ENCODE measurements at places on chromosomes 16 and 17.

DNA sequence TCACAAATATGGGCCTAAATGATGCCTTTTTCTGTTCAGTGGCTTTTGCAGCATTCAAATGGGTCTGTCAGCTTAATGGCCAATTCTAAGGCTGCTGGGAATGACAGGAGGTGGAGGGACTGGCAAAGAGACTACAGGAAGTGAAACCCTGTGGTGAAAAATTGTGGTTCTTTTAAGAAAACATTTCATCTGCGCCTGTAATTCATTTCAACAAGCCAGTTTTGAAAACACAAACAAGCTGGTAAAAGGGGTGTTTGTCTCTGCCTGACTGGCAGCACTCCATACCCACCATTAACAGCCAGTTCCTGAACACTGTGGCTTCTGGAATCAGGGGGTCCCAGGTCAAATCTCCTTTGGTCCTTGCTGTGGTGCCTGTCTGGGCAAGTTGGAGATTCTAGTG is 3.6 kb upstream of the KDM8 start:
- DNase-seq: peak; percentile 51

GRCh38 chr16:79099716-79100115 is 500.8 kb downstream of the MAF start:
- no peak for DNase-seq

DNA sequence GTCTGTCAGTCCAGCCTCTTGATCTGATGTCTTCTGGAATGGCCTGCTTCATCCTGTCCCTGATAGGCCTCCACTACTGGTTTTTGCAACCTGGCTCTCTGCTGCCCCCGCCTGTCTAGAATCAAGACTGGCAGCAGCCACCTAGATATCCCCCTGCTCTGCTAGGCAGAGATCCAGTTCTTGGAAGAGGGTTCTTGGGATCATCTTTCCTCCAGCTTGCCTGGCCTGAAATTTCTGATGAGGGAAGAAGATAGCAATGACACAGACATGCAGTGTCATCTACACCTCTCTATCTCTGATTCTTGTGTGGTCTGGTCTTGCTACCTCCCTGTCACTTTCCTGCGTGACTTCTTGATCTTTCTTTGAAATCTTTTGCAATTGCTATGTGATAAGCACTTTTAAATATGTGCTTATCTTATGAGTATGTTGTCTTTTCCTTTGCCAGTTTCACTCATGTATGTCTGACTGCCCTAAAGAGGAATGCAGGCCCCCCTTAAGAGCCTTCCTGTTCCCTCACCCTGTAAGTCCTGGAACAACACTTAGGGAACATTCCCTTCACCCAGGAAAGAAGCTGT is 20.3 kb upstream of the NFATC3 start:
- DNase-seq: peak; percentile 51

- DNase-seq: no peak
Measured at GRCh38 chr16:74101379-74102137, 195.1 kb upstream of the PSMD7 start.

DNA sequence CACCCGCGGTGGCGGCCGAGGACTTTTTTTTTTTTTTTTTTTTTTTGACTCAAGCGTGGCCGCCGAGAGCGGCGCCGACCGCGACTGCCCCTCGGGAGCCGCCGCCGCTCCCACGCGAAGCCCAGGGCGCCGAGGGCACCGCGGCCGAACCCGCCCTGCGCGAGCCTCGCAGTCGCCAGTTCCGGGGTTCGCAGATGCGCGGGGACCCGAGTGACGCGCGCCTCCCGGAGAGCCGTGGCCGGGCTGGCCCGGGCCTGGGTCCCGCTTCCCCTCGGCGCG is 1.1 kb downstream of the METRNL start:
- DNase-seq: no peak

DNA sequence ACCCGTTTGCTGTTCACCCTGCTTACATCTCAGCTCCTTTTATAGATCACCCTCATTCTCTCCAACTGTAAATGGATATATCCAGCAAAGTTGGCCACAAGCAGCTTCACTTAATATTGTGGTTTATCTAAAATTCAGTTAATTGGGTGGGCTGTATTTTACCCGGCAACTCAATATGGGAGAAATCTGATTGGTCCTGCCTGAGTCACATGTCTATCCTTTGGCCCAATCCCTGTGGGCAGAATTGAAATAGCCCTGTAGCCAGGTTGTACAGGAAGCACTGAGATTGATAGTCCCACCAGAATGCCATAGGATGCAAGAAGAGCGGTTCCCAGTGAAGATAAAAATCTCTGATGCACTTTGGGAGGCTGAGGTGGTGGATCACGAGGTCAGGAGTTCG is 73.2 kb downstream of the AIPL1 start:
- no peak for DNase-seq

DNA sequence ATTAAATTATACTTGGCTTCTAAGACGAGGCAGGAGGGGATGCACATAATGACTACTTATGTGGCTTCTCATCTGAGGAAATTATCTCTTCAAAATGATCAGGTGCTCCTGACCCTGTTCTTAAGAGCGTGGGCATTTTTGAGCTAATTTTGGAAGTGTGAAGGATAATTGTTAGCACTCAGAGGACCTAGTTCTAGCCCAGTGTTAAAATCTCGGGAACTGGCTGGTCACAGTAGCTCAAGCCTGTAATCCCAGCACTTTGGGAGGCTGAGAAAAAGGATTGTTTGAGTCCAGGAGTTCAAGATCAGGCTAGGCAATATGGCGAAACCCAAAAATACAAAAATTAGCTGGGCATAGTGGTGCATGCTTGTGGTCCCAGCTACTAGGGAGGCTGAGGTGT is 103.0 kb upstream of the DHX40 start:
- no peak for DNase-seq

GRCh38 chr17:8904686-8905085 is 37.2 kb upstream of the PIK3R6 start:
- DNase-seq: no peak

GRCh38 chr17:55155856-55156560 is 108.8 kb upstream of the HLF start:
- no peak for DNase-seq

- no peak for DNase-seq
Measured at GRCh38 chr17:80163336-80163735, 6.5 kb upstream of the CARD14 start.

- no peak for DNase-seq
Measured at GRCh38 chr17:737561-738113, 5.2 kb downstream of the TLCD3A start.

GRCh38 chr17:78879635-78880186 is 23.3 kb downstream of the CEP295NL start:
- peak; percentile 86 for DNase-seq

DNA sequence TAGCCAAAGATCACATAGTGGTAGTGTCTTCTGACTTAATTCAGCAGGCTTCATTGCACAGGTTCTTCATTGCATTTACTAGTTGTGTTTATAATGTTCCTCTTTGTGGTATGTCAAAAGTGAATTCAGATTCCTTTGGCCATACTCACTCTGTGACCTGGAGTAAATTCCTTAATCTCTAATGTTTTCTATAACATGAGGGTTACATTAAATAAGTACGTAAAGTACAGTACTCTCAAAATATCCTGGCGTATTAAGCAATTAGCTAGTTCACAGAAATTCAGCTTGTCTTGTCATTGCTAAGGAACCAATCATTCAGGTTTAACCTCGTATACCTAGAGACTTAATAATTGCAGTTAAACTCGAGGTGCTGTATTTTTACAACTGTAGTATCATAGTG is 4.2 kb downstream of the RPS6KB1 start:
- no peak for DNase-seq

DNA sequence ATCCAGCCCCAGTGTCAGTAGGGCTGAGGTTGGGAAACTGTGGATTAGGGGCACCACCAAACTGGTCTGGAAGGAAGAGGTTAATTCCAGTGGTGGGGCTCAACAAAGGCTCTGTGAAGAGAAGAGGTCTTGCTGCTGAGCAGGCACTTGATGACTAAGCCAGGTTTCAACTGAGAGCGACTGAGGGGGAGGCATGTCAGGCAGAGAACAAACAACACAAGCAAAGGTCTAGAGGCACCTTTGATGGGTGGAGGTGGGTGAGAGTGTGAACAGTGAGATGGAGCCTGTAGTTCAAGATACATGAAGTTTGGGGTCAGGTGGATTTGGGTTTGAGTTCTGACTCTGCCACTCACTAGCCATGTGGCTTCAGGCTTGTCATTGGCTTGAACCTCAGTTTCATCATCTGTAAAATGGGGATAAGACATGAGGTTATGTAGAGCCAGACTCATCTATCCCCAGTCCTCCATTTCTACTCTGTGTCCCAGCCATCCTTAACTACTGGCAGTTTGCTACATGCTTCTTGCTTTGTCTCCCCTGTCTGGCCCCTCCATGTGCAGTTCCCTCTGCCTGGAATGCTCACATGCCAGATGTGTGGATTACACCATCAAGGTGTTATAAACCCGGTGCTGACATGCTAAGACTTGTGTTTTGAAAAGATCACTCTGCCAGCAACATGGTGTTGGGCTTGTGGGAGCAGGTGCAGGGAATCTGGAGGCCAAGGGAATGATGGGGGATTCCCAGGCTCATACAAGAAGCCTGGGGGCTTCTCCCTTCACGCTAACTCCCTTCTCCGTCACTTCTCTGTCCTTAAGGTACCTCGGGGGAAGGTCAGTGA is 3.0 kb upstream of the RMI2 start:
- DNase-seq: no peak

DNA sequence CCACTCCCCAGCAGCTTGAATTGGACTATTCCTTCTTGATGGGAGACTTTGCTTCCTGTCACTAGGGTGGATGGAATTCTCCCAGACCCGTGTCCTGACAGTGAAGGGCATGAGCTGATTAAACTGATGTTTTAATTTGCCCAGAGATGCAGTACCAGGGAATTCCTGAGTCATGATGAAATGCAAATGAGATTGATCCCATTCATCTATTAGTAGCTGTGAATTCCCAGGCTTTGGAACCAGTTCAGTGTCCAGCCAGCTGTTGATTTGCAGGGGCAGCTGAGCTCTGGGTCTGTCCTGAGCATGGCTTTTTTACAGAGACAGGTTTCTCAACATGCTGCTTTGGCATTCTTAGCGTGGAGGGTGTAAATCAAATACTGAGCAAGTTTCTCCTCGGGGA is 157.9 kb downstream of the PITPNC1 start:
- DNase-seq: no peak

DNA sequence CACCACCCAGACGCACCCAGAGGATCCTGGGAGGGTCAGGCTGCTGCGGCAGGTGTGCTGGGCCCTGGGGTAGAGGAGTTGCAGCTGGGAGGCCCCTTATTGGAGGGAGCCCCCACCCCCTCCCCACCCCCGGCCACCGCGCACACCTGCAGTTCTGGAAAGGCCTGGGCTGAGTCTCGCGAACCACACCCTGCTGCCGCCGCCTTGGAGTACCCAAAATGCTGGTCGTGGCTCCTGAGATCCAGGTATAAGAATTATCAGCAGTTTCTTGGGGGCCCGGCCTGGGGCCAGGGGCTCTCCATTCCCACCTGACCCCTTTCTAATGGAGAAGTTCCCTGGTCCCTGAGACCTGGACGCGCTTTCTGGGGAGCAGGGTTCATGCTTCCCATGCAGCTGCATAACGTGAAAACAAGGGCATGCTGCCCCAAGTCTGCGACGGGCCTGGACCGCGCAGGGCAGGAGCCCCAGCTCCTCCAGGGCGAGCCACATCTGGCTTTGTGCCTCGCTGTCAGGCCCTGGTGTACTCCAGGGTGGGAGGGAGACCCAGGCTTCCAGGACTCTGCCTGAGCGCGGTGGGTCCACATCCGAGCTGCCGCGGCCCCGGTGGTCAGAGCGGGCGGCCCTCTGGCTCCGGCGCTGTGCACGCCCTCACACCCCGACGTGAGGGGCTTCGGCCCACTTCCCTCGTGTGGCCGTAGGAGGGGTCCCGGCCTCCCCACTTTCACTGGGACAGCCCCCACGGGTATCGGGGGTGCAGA is 7.3 kb upstream of the SNAI3 start:
- no peak for DNase-seq

DNA sequence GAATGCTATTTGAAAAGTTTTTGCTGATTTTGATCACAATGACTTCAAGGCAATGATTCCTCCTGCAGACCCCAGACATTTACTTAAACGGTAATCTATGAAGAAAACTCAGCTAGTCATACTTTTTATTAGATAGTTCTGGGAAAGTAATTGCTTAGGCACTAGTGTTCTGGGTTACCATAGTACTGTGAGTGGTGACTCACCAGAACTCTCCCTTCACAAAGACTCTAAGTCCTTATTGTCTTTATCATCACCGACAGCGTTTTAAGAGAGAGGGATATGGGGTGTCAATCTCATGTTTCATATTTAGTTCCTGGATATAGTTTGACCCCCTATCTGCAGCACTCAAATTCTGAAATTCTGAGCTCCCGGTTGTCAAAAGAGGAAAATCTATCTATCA is 43.0 kb upstream of the CDH8 start:
- peak; percentile 29 for DNase-seq

DNA sequence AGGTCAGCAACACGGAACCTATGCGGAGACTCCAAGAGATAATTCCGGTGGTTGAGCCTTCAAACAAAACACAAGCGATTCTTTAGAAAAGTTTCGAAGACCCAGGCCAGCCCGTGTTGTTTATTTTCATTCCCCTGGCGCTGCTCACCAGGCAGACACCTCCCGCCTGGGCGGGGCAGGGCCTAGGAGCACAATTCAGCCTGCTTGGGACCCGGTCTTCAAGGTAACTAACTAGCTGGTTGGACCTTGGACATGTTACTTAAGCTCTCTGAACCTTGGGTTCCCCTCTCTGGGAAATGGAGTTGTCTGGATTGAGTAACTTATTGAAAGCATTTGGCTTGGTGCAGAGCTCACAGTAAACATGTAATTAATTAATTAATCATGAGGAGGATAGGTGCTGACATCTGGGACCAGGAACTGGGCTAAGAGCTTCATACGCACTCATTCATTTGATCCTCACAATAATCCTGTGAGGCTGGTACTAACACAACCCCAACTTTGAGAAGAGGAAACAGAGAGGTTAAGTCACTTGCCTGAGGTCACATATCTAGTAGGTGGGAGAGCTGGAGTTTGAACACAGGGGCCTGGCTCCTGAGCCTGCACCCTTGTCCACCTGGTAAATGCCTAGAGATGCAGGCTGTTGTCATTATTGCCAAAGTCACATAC is 125.3 kb upstream of the SMURF2 start:
- no peak for DNase-seq

GRCh38 chr16:87123356-87124001 is 193.7 kb downstream of the C16orf95 start:
- peak; percentile 52 for DNase-seq

- DNase-seq: no peak
Measured at GRCh38 chr17:79977708-79978547, 57.7 kb downstream of the TBC1D16 start.

GRCh38 chr16:15897834-15898254 is 9.4 kb upstream of the CEP20 start:
- peak; percentile 56 for DNase-seq
